Iris pigment epithelial cell (primary cell): ENCODE measurements at places on chromosomes 12 and 14.

GRCh38 chr12:122111089-122111641 lies 32.6 kb downstream of the MLXIP start:
- no peak for DNase-seq

- no peak for DNase-seq
Observed at GRCh38 chr14:56812364-56813141, 2.3 kb upstream of the OTX2 start.

GRCh38 chr12:32419520-32419960 lies 20.2 kb downstream of the FGD4 start:
- peak; percentile 66 for DNase-seq

DNA sequence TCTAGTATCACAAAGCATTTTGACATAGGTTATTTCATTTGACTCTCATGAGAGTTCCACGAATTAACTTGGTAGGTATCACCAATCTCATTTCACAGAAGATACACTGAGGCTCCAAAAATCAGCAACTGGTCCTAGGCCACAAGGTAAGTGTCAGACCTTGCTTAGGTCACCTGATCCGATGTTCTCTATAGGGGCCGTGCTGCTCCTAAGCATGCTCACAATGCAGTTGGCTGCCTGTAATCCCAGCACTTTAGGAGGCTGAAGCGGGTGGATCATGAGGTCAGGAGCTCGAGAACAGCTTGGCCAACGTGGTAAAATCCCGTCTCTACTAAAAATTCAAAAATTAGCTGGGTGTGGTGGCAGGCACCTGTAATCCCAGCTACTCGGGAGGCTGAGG lies 78.7 kb upstream of the FOXN3 start:
- DNase-seq: no peak

DNA sequence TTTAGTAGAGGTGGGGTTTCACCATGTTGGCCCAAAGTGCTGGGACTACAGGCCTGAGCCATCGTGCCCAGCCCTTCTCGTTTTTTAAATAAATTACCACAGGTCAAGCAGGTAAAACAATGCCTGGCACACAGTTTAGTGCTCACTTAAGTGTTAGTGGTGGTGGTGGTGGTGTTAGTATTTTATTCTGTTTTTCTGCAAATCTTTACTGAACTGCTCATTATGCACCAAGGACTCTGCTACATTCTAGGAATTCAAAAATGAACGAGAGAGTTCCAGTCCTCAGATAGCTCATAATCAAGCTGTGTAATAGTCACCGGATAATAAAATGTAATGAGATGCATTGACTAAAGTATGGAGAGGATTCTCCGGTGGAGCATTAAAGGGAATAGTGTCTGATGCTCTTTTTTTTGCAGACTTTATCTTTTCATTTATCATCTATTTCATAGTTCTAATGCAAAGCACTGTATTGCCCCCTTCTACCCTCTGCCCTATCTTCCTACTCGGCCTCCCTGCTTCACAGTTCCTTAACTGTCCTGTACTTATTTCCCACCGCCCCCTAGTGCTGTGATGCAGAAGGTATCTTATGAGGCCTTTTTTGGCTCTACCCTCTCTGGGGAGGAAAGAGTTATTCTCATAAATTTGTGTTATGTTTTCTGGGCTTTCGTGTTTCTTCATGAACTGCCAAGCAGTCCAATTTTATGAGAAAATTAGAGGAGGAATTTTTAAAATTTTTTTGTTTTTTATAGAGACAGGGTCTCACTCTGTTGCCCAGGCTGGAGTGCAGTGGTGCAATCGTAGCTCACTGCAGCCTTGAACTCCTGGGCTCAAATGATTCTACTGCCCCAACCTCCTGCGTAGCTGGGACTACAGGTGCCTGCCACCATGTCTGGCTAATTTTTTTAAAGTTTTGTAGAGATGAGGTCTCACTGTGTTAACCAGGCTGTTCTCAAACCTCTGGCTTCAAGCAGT lies 1.0 kb downstream of the ITFG2 start:
- DNase-seq: peak; percentile 75

- no peak for DNase-seq
Observed at GRCh38 chr12:123283461-123283860, 11.8 kb upstream of the CDK2AP1 start.

DNA sequence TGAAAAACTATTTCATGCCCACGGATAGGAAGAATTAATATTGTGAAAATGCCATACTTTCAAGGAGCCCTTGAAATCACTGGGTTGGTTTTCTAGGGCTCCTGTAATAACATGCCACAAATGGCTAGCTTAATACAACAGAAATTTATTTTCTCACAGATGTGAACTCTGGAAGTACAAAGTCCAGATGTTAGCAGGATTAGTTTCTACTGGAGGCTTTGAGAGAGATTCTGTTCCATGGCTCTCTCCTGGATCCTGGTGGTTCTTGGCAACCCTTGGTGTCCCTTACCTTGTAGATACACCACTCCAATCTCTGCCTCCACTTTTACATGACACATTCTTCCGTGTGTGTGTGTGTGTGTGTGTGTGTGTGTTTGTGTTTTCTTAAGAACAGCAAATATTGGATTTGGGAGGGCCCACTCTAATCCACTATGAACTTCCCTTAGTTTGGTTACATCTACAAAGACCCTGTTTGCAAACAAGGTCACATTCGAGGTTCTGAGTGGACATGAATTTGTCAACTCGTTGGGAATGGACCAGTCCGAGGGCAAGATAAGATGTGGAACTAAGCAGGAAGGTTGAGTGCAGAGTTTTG lies 381.1 kb downstream of the IPO8 start:
- no peak for DNase-seq

DNA sequence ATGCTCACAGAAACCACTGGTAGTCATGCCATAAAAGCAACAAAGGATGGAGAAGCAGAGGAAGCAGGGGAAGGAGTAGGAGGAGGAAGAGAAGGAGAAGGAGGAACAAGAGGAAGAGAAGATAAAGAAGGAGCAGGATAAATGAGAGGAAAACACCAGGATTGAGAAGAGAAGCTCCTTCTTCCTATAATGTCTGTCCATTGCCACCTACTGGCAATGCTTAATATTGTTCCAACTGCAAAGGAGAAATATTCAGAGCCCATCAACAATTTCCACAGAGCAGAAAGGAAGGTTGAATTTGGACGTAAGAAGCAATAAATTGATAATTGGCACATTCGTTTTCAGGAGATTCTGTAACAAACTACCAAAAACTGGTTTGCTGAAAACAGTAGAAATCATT lies 898.4 kb downstream of the SLC16A7 start:
- DNase-seq: peak; percentile 57

DNA sequence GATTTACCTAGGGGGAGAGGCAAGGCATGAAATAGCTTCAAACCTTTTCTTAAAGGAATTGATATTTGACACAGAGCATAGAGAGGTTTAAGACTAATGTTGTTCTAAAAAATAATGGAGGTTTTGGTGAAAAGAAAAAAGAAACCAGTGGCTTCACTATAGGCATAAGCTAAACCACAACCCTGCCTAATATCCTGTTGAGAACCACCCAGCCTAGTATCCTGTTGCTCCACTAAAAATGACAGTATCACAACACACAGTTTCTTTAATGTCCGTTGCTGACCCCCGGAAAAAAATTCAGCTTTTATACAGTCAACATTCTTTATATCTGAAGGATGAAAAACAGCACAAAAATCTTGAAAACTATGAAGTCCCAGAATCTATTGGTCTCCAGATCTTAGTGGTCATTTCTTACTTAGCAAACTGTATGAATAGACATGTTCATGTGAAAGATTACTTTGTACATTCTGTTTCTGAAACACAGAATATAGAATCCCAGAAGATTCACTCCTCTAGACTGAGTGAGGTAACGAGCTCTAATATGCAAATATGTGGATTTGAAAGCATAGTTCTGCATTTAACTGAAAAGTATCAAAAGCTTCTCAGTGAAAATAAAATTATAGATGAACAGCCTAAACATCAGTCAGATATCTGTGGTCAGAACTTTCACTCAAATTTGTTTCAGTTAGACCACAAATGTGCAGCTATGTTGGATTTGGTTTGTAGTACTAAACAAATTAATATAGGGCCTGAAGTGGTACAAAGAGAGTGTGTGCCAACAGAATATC lies 40.5 kb downstream of the GALC start:
- no peak for DNase-seq
